ENCODE measurements at places on chromosomes 3 and 15.

DNA sequence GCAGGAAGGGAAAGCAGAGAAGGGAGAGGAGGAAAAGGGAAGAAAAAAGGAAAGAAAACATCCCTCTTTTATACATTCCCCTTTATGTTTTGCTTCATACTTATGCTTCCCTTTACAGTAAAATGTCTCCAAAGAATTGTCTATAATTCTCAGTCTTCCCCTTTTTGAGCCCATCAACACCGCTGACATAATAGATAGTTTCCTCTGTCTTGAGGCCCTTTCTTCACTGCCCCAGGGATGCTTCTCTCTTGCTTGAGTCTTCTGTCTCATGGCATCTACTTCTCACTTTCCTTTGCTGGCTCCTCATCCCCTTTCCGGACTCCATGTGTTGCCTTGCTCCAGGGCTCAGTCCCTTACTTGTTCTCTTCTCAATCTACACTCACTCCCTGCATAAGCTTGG lies 99.7 kb upstream of the DAZL start:
- no peak for DNase-seq

- no peak for DNase-seq
These were observed 9.4 kb upstream of the DYNLT2B start for GRCh38 chr3:196327405-196327804.

- no peak for DNase-seq
These were observed 108.7 kb downstream of the SLMAP start for GRCh38 chr3:57864853-57865252.

GRCh38 chr3:143237077-143237627 lies 117.6 kb downstream of the CHST2 start:
- DNase-seq, result no peak

DNA sequence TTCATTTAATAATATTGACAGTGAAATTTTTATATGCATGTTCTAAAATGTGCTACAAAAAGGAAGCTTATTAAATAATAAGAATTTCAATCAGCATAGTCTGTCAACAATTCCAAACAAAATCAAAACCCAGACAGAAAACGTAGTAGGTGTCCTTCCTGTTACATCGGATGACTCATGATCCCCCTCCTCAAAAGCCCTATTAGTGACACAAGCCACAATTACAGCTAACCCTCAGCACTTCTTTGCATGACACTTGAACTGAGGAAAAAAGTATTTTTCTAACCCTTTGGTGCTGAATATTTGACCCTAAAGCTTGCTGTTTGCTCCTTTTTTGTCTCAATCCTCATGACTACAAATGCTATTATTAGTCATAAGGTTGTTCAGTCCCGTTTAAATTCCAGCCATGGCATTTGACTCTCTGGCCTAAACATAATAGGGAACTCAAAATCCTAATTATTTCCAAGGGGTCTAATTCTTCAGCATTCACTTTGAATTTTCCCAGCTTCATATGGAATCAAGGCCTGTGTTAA lies 78.1 kb downstream of the COL8A1 start:
- DNase-seq, result no peak

GRCh38 chr3:101249522-101249921 lies 70.9 kb downstream of the IMPG2 start:
- DNase-seq, result no peak

GRCh38 chr3:56357266-56357665 lies 111.0 kb downstream of the ERC2 start:
- no peak for DNase-seq

DNA sequence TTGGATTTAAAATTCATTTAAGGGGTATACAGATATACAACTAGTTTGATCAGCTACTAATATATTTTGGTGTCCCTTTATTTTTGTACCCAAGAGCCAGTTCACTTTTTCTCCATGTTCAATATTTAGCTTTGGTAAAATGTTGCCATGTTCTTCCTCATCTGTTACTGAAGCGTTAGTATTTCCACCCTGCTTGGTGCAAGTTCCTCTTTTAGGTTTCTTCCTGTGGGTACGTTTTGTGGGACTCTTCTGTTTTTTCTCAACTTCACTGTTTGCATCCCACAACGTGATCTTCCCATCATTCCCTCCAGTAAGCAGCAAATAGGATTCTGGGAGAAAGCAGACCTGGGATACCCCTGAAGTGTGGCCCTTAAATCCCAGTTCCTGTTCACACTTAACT lies 14.1 kb downstream of the WDR53 start:
- no peak for DNase-seq

DNA sequence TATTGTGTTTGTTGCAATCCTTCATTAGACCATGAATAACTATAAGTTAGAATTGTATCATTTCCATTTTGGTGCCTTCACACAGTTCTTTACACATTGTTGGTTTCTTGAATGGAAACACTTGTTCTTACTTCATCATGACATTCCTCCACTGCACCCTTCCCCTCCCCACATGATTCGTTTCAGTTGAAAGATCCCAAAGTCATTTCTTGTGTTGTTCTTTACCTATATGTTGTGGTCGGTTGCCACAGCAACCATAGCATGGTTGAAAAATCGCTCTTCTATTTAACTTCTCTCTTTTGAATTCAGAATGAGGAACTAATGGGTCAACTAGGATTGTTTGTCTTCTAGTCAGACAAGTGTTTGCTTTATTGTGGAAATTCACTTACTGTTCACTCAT lies 103.3 kb downstream of the IL1RAP start:
- peak; percentile 16 for DNase-seq

GRCh38 chr15:80015156-80015555 lies 44.2 kb upstream of the BCL2A1 start:
- DNase-seq, result no peak

- DNase-seq, result no peak
These were observed 784.5 kb downstream of the TBL1XR1 start for GRCh38 chr3:176412771-176413170.

GRCh38 chr3:81440661-81441060 lies 320.8 kb downstream of the GBE1 start:
- no peak for DNase-seq

DNA sequence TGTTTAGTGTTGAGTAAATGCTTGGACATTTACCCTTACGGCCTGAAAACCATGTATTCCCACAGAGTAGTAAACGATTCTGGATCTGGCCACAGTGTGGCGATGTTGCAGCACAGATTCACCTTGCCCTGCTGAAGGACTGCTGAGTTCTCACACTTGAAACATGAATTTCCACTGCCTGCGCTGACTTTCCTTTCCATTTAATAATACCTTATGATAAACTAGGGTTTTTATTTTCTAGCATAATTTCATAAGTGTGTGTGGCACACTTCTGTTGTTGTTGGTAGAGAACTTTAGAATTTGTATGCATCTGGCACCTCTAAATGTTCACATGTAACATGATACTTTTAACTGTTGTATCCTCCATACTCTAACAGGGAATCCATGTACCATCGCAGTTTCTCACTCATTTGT lies 53.9 kb downstream of the C3orf38 start:
- DNase-seq, result no peak

DNA sequence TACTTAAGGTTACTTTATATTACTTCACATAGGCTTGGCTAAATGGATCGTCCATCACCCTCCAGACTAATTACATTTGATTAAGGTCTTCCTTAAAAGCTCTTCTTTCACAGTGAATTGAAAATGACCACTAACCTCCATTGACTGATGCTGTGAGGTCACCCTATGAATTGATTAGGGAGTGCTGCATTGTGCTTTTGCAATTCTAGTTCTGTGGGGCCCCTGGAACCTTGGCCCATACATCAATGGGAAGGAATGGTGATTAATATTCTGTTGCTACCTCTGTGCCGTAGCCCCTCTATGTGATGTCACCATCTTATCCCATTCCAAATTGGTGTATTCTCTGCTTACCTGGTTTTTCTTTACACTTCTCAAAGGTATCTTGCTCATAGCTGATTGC lies 682.2 kb downstream of the SQOR start:
- no peak for DNase-seq

- no peak for DNase-seq
These were observed 7.1 kb downstream of the THRB start for GRCh38 chr3:24487325-24488262.

DNA sequence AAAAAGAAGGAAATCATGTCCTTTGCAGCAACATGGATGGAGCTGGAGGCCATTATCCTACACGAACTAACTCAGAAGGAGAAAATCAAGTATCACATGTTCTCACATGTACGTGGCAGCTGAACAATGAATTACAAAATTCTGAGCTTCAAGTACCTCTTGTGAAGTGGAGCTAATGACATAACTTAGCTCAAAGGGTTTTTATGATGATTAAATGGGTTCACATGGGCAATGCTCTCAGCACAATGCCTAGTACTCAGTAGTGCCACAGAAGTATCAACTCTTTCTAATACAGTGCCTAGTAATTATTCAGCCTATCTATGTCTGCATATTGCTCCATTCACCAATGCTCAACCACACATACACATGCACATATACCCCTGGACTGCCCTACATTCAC lies 407.5 kb upstream of the WNT5A start:
- no peak for DNase-seq

DNA sequence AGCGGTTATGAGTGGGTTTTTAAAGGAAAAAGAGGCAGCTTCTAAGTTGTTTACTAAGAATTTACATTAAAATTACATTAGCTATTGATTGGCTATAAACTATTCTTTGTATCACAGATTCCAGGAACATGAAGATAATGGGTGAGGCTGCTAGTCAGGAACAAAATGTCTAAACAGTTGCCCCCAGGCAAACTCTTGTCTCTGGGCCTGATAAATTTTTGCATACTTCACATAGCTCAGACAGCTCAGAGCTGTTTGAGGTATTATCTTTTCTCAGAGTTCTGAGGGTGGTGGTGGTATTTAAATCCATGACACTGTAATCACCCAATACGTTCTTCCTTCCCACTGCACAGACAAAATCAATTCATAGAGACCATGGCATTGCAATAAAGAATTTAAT lies 2.1 kb upstream of the HACD2 start:
- no peak for DNase-seq

- no peak for DNase-seq
These were observed 5.8 kb downstream of the SLC12A6 start for GRCh38 chr15:34331809-34332208.

GRCh38 chr3:71547249-71548198 lies 36.0 kb downstream of the FOXP1 start:
- DNase-seq, result no peak

- no peak for DNase-seq
These were observed 6.4 kb downstream of the C3orf52 start for GRCh38 chr3:112092496-112093179.

GRCh38 chr15:94532226-94532625 lies 300.9 kb downstream of the MCTP2 start:
- no peak for DNase-seq

- DNase-seq, result no peak
These were observed 47.3 kb upstream of the IL12A start for GRCh38 chr3:159941038-159942000.

- no peak for DNase-seq
These were observed 2.5 kb upstream of the ISLR start for GRCh38 chr15:74170875-74171578.

GRCh38 chr3:17045705-17046104 lies 160.9 kb downstream of the PLCL2 start:
- DNase-seq, result no peak

DNA sequence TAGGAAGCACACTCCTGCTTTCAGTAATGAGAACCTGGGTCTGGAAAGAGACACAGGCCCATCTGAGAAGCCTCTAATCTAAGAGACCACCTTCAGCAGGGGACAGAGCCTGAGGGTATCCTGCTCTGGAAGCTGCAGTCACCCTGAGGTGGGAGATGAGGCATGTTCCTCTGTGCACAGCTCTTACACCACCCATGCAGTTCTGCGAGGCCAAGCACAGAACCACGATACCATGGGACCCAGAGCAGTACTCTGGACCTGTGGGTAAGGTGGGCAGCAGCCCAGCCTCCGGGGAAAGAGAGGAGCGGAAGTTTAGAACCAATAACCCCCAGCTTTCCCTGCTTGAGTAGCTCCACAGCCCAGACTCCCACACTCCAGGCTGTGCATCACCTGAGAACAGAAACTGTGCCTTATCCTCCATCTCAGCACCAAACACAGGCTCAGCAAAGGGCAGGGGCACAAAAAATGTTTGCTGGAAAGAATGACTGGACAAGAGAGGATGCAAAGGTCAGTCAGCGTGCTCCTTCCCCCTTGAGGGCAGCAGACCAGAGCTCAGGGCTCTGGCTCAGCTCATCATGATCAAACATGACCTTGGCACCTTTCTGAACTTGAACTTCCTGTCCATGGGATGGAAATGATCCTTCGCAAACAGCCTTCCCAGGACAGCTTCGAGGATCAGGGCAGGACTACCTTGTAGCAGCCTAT lies 43.1 kb downstream of the RBPMS2 start:
- no peak for DNase-seq

GRCh38 chr3:139448104-139448503 lies 28.2 kb downstream of the RBP2 start:
- no peak for DNase-seq

- DNase-seq, result no peak
These were observed 968.1 kb downstream of the ROBO1 start for GRCh38 chr3:78799681-78800080.

DNA sequence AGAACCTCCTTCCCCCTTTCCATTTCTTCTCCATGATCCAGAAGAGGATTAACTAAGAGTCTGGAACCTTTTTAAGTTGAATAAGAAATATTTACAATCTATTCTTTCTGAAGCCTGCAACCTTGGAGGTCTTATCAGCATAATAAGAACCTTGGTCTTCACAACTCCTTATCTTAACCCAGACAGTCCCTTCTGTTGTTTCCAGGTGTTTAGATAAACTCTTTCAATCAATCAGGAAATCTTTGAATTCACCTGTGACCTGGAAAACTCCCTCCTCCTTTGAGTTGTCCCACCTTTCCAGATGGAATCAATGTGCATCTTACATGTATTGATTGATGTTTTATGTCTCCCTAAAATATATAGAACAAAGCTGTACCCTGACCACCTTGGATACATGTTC lies 3.6 kb upstream of the DHX36 start:
- no peak for DNase-seq

- DNase-seq, result no peak
These were observed 604 bp downstream of the KCTD6 start for GRCh38 chr3:58492494-58492905.

DNA sequence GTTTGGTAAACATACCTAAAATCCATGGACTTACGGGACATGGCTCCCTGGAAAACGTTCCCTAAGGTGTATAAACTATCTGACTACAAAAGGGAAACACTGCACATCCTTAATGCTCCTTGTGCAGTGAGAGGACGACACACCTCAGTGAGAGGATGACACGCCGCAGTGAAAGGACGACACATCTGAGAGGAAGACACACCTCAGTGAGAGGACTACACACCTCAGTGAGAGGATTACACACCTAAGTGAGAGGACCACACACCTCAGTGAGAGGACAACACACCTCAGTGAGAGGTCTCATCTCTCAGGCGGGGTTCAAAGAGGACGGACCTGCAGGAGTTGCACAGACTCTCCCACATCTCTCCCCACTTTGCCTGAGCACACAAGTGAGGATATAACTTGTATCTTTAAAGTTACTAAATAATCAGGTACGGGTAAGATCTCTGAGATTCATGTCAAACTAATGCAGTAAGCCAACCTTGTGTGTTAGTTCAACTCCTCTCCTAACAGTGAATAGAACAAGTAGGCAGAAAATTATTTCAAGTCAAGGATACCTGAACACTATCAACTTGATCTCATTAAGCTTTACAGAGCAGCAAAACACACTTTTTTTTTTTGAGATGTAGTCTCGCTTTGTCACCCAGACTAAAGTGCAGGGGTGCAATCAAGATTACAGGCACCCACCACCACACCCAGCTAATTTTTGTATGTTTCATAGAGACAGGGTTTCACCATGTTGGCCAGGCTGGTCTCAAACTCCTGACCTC lies 32.1 kb downstream of the HERC2 start:
- no peak for DNase-seq

- DNase-seq, result no peak
These were observed 96.1 kb downstream of the RPL22L1 start for GRCh38 chr3:170773682-170774425.
